ENCODE measurements at places on chromosomes 3 and 15.

- DNase-seq, result no peak
These were observed 28.7 kb downstream of the FRMD4B start for GRCh38 chr3:69357196-69357595.

GRCh38 chr3:133927540-133928066 lies 31.9 kb upstream of the RAB6B start:
- peak; percentile 75 for DNase-seq

GRCh38 chr3:108404368-108404767 lies 106.0 kb downstream of the MYH15 start:
- DNase-seq, result no peak

DNA sequence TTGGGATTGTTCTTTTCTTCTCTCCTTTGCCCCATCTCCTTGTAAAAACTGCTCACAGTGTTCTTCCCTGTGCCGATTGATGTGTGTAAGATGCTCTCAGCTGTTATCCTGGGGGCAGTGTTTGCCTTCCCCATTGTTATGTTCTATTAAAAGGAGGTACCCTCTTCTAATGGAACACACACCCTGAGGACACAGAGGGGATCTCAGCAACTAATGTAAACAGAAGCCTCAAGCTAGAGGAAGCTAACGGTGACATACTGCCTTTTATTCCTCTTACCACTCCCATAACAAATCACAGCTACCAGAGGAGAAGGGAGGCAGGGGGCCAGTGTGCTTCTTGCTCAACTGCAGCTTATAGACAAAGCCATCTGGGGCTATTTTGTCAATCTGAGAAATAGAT lies 2.2 kb downstream of the TAGLN3 start:
- no peak for DNase-seq

- no peak for DNase-seq
These were observed 169.9 kb upstream of the CTNNB1 start for GRCh38 chr3:41029356-41029755.

- no peak for DNase-seq
These were observed 37.5 kb upstream of the ESYT3 start for GRCh38 chr3:138396752-138397410.

GRCh38 chr3:141557961-141558706 lies 71.3 kb downstream of the RASA2 start:
- no peak for DNase-seq

DNA sequence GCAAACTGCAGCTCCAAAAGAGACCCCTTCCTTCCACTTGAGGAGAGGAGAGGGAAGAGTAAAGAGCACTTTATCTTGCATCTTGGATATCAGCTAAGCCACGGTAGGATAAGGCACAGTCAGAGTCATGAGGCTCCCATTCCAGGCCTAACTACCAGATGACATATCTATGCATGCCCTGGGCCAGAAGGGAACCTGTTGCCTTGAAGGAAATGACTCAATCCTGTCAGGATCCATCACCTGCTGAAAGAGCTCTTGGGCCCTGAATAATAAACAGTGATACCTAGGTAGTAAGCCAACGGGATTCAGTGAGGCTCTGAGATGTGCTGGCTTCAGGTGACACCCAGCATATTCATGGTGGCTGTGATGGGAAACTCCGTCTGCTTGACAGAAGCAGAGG lies 118.5 kb upstream of the EPHA3 start:
- DNase-seq, result no peak

- DNase-seq, result peak; percentile 58
These were observed 24.2 kb downstream of the PXYLP1 start for GRCh38 chr3:141255846-141256261.

DNA sequence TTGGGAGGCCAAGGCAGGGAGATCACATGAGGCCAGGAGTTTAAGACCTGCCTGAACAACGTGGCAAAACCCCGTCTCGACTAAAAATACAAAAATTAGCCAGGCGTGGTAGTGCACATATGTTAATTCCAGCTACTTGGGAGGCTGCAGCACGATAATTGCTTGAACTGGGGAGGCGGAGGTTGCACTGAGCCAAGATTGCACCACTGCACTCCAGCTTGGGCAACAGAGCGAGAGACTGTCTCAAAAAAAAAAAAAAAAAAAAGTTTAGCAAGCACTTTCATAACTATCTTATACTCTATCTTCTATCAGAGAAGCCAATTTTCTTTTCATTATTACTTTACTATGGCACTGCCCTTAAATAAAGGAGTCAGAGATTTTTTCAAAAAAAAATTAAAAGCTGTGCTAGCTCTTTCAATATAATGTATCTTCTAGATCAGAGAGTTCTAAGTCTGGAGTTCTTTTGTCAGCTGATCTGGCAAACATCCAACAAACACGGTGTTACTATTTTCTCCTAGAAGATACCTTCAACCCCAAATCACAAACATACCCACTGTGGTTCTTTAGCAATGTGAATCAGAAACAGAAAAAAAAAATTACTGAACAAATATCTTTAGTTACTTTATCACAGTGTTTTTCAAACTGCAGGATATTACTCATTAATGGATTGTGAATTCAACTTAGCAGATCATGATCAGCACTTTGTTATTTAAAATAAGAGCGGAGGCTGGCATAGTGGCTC lies 3.0 kb downstream of the ZNF770 start:
- no peak for DNase-seq

Measured in CD4-positive, alpha-beta memory T cell (primary cell).